Activated CD4-positive, CD25-positive, alpha-beta regulatory T cell treated with anti-CD3 and anti-CD28 coated beads, Interleukin-2, amount 50 U/mL, for 24 hours (primary cell): ENCODE measurements at places on chromosomes 6 and 20.
A peak's percentile ranks its signal among the peaks of the same experiment; 100 is the strongest.

DNA sequence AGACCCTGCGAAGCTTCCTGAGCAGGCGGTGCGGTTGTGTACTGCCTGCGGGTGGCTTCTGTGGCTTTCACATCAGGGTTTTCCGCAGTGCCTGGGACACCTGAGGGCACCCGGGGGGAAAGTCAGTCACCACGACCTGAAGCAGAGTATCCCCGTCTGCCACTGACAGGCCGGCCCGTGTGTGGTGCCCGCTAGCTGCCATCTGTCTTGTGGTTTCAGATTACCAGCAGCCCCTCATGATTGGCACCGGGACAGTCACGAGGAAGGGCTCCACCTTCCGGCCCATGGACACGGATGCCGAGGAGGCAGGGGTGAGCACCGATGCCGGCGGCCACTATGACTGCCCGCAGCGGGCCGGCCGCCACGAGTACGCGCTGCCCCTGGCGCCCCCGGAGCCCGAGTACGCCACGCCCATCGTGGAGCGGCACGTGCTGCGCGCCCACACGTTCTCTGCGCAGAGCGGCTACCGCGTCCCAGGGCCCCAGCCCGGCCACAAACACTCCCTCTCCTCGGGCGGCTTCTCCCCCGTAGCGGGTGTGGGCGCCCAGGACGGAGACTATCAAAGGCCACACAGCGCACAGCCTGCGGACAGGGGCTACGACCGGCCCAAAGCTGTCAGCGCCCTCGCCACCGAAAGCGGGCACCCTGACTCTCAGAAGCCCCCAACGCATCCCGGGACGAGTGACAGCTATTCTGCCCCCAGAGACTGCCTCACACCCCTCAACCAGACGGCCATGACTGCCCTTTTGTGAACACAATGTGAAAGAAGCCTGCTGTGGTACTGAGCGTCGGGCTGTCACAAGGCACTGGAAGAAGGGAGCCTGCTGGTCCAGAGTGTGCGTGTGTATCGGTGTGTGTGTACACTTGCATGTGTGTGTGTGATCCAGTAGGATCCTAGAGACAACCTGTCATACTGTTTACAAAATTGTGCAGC is 54.4 kb downstream of the GOPC start:
- ATAC-seq = peak; percentile 48

DNA sequence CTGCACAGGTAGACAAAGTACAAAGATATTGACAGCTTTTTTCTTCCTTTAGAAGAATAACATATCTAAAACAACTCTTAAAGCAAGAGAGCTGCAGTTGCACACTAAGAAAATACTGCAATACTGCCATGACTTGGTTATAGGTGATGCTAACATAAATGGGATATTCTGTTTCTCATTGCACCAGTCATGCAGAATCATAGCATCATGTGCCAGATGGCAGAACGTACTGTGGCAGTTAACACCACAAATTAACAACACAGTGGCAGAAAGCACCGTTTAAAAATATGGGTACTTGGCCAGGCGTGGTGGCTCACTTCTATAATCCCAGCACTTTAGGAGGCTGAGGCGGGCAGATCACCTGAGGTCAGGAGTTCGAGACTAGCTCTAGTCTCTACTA is 7.4 kb downstream of the ASXL1 start:
- ATAC-seq = no peak

DNA sequence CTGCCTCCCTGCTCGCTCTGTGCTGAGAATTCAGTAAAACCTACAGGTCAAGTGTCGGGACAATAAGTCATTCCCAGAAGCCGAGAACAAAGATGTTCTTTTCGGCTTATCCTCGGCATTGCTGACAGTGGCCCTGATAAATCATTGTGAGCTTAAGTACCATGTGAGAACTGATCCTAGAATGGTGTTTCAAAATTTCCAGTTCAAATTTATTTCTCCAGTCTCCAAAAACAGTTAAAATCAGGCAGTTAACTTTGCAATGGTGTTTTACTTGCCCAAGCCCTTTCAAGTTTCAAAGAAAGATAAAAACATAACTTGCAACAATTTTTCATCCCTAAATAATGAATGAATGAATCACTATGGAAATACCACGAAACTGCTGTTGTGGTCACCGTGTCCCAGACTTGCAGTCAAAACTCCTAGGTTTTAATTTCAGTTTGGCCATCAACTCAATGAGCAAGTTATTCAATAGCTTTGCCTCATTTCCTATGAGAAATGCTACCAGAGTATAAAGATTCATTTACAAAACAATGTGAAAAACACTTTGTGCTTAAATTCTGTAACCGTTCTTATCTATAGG is 4.3 kb downstream of the ATP5F1E start:
- ATAC-seq = no peak

- ATAC-seq = peak; percentile 37
Measured at GRCh38 chr6:89372506-89372901, 20.0 kb upstream of the UBE2J1 start.

DNA sequence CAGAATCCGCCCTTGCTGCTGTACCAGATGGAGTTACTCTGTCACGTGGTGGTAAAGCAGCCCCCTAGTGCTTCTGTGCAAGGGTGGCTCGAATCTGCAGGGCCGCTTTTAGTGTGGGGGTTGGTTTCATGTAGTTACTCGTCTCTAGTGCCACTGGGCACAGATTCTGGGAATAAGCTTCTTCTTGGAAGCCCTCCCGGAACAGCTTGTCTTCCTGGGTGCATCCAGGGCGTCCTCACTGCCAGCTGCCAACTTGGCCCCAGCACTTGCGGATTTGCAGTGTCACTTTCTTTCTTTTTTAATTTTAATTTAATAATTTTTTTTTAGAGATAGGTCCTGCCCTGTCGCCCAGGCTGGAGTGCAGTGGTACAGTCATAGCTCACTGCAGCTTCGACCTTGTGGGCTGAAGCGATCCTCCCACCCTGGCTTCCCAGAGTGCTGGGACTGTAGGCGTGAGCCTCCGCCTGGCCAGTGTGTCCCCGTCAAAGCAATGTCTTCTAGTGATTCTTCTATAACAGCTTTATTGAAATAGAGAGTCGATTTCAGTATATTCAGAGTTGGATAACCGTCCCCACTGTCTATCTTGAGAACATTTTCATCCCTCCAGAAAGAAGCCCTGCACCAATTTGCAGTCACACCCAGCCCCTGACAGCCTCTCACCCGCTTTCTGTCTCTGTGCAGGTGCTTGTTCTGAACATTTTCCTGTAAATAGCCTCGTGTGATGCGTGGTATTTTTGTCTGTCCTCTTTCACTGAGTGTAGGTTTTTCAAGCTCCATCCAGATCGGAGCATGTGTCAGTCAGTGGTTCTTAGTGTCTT is 25.9 kb downstream of the PYGB start:
- ATAC-seq = no peak

DNA sequence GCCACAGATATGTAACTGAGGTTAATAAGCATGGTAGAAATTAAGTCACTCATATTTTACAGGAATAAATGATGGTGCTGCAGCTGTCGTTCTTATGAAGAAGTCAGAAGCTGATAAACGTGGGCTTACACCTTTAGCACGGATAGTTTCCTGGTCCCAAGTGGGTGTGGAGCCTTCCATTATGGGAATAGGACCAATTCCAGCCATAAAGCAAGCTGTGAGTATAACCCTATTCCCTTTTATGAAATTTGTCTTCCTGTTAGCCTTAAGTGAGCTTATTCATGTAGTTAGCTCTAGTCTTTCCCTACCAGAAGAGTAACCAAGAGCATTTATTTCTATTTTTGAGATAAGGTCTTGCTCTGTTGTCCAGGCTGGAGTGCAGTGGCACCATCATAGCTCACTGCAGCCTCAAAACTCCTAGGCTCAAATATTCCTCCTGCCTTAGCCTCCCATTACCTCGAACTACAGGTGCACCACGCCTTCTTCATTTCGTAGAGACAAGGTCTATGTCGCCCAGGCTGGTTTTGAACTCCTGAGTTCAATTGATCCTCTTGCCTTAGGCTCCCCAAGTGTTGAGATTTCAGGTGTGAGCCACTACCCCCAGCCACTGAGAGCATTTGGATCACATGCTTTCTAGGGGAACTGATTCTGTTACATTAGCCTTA is 12.0 kb downstream of the TCP1 start:
- no peak for ATAC-seq

DNA sequence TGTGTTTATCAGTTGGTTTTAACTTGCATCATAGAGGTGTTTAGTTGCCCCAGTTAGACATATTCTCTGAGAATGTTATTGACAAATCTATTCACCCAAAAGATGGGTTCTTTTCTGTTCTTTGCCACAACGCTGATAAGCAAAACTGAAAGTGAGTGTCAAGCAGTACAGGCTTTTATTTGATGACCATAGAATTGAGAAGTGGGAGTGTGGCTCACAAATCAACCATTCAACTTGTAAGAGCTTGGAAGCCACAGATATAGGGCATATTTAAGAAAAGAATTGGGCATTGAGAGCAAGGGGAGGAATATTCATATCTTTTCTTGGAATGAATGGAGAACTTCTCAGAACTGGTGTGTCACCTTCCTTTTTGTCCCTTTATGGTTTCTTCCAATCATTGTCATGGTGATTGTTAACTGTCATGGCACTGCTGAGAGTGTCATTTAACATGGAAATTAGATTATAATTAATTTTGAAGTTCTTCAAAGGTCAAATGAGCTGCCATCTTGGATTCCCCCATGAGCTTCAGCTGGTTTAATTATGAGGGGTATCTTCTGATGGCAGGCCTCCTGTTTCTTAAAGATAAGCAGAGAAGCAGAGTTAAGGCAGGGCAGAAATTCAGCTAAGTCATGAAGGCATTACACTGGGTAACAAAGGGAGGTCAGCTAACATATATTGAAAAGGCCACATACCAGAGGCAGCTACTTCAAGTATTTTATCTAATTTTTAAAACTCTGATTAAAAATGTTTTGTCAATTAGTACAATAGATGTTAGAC is 254.0 kb upstream of the HTR1E start:
- no peak for ATAC-seq
